Ascending aorta (tissue), 2 donors: ENCODE measurements at places on chromosomes 4 and X.

DNA sequence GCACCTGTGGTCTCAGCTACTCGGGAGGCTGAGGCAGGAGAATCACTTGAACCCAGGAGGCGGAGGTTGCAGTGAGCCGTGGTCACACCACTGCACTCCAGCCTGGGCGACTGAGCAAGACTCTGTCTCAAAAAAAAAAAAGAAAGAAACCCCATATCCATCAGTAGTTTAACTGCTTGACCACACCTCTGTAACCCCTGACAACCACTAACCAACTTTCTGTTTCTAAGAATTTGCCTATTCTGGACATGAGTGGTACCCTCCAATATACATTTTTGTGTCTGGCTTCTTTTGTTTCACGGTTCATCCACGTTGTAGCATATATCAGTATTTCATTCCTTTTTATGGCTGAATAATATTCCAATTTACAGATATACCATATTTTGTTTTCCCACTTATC lies 9.1 kb downstream of the PPAT start:
- no peak for DNase-seq

DNA sequence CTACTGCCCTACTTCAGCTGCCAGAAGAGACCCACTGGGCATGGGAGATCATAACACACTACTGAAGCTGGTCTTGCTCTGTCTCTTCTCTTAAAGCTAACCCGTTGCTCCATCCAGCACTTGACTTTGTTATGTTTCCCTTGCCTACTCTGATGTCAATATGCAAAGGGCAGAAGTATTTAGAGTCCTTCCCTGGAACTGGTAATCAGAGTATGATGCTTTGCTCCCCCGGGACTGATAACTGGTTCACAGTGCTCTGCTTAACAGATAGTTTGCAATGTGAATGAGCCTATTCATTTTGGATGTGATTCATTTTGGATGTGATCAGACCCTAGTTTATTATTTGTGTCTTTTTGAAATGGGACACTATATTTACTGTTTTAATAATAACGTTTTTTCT lies 12.3 kb upstream of the UCP1 start:
- DNase-seq, result no peak

GRCh38 chr4:11496351-11496829 lies 67.7 kb upstream of the HS3ST1 start:
- DNase-seq, result no peak

GRCh38 chr4:41561244-41561643 lies 23.3 kb downstream of the LIMCH1 start:
- DNase-seq, result no peak

- DNase-seq, result no peak
Observed at GRCh38 chrX:103737696-103738095, 27.0 kb downstream of the TMEM31 start.

DNA sequence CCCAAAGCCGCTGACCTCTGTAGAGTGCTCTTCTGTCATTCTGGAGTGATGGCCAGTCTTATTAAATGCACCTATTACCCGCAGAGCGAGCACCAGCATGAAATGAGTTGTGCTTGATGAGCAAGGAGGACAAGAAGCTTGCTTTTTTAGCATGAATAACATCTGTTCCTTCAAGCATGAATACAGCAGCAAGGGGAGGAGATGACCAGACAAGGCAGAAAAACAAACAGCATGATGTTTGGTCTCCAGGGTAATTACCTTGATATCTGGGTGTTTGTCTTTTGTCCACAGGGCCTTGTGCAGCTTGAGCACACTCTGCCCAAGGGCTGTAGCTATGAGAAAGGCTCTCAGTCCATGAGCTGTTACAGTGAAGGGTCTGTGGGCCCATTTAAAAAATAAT lies 324.8 kb upstream of the DDX53 start:
- no peak for DNase-seq

GRCh38 chr4:10032625-10033024 lies 11.3 kb upstream of the SLC2A9 start:
- DNase-seq, result no peak

DNA sequence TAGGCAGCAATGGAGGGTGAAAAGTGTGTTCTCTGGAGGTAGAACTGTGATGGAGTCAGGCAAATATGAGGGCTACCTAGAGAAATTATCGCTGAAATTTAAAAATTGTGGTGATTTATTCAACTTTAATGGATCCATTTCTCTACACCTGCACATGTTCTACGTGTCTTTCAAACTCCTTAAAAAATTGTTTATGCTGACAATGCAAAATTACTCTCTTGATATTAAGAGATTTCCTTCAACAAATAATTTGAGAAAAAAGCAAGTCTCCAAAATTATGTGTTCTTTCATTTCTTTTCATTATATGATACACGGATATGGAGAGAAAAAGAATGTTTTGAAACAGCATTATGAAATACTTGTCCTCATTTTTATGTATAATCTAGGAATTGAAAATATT lies 1151.4 kb upstream of the PABPC4L start:
- no peak for DNase-seq

DNA sequence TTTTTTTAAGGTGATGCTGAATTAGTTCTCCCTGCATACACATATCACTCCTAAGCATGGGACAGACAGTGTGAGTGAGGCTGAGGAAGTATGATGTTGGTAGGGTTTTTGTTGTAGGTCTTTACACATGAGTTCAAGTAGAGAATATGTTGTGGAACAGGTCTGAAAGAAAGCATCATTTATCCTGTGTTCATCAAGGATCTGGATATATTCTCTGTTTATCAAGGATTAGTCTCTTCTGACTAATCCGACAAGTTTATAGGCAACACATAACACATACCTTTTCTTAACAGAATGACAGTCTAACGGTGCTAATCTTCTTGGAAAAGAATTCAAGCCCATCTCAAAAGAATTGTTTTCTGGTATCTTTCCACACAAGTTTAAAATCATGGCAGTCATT lies 10.5 kb downstream of the SLIT2 start:
- no peak for DNase-seq

DNA sequence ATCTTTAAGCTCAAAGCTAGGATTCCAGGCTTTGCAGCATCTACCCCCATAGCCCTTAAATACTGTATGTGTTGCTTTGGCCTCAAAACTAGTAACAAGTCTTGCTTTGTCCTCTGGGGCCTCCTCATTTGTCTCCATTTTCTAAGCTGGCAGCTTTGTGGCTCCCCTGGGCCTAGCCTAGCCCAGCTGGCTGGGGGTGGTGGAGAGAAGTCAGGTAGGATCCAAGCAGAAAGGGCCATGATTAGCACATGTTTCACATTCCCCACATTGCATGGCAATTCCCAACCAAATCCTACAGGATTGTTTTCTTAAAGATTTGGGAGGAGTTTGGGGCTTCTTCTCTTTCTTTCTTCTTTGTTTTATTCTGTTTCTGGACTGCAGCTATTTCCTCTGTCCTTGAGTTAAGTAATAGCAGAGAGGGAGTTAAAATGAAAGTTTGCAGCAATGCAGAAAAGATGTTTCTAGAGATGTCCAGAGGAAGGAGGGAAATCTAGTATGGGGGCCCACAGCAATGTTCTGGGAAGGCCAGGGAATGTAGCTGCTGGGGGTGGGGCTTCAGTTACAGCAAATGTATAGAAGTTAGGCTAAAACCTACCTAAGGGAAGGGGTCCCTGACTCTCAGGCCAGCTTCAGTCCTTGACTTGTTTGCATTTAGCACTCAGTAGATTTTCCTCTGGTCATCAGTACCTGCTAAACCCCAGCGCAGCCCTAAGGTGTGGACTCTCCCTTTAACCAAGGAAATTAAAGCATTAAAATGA lies 92.1 kb downstream of the SHROOM4 start:
- DNase-seq, result no peak

DNA sequence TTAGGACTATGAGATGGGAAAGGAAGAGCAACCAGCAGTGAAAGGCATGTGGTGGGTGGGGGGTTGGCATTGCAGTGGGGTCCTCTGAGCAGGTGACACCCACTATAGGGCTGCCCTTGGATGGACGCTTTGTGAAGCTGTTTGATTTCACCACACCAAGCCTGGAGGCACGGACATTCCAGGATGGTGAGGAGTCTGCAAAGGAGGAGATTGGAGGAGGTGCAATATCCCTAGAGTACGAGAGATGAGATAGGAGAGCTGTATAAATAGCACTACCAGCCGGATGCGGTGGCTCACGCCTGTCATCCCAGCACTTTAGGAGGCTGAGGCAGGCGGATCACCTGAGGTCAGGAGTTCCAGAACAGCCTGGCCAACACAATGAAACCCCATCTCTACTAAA lies 42.3 kb downstream of the SHOX start:
- DNase-seq, result no peak

DNA sequence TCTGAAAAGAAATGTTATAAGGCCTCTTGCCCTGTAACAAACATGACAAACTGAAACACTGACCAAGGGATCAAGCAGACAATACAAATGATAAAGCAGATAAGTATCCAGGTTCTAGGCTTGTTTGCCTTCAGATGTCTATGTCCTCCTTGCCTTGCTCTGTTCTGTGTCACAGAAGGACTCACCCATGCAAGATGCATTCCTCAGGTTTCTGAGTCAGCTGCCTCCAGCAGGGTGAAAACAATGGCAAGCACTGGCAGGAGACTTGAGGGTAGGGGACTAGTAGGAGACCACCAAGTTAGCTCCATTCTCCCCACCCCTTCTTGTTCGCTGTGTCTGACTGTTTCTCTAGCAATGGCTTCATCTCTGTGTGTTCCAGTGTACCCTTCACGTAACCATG lies 76.6 kb upstream of the CXXC4 start:
- DNase-seq, result no peak

DNA sequence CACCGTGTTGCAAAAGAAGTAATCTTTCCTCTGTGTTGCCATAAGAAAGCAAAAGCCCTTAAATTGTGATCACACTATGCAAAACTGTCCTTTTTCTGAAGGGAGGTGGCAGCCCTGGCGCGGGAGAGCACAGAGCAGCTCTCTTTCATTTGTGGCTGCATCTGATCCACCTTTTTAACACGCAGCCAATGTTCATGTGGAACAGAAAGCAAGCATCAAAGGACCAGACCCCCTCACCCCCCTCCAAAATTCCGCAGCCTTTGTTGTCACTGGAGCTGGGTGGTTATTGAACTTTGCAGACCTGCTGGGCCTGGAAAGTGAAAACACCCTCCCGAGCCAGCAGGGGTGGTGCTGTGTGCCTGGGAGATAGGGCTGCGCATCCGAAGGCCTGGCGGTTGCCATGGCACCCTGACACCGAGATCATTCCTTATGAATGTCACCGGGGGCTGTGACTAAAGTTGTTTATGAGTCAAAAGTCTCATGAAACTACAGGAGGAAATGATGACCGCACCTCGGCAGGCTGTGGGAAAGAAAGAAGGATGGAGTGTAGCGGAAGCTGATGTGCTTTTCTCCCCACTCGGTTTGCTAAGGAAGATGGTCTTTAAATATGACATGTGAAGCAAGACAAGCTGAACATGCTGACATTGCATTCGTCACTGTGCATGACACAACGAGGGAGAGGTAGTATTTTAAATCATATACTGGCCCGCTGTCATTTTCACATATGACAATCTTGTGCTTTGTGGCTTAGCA lies 367.4 kb downstream of the UNC5C start:
- no peak for DNase-seq

DNA sequence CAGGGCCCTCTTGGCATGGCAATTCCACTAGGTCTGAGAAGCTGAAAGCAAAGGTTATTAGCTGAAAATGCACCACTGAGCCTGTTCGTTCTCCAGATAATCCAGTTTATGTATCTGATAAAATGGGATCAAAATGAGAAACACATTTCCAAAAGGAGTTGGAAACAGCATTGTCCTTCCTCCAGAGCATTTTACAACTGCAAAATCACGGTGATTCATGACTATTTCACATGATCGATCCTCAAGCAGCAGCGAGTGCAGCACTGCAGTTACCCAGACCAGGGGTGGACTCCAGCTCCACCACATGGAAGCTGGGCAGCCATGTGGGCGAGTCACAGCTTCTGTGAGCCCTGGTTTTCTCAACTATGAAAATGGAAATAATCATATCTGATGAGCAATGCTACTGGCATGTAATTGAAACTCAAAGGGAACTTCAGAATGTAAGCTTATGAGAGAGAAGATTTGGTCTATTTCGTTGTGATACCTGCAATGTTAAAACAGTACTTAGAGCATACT lies 78.7 kb upstream of the MSX1 start:
- no peak for DNase-seq

DNA sequence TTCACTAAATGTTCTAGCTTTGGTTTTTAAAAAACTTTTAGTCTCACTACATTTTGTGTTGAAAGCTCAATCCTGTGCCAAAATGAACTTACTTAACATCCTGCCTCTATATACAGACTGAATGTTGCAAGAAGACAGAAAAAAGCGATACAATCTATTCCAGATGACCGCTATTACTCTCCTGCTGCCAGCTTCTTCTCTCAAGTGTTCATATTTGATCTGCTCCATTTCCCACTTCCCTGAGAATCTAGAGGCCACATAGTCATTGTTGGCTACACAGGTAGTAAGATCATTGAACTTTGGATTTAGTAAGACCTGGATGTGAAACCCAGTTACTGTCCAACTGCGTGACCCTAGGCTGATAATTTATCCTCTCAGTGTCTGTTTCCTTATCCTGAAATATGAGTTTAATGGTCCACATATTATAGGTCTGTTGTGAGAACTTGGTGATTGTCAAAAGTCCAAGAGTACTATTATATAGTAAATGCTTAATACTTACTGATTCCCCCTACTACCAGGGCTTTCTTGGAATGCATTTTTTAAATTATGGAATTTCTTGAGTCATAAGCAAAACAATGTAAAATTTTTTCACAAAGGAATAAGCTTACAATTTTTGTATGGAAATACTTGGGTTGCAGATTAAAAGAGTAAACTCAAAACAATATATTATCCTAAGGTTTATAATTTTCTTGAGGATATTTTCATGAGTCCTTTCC lies 976.8 kb upstream of the ADGRL3 start:
- DNase-seq, result no peak

DNA sequence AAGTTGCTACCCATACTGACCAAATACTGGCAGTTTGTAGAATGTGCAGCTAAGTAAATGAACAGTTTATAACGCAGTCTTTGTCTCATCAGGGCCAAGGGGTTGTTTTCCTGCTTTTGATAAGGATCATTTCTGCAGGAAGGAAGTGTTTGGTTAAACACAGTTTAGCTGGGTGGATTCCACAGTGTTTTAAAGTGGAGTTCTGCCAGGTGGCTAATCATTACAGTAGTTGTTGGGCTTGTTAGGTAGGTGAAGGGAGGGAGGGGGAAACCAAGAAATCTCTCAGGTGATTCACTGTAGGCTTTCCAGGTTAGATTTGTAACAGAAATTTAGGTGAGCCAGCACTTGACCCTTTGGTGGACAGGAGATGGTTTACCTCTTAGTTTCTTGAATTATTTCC lies 58.1 kb downstream of the FNIP2 start:
- DNase-seq, result no peak
